Mesothelial cell of epicardium (in vitro differentiated cells): ENCODE measurements at places on chromosomes 1 and 21. TPM values are rescaled to one million over a fixed set of nuclear protein-coding genes. Genes with fewer than 3 reads are reported as not detected.

PLA2G2A gene
- 3.7 to 5.0 TPM (median 4.1 TPM) in 3 replicates for total RNA-seq

S100A9 gene
- 2.0 to 4.2 TPM (median 3.5 TPM) in 3 replicates for total RNA-seq

TOR1AIP2 gene
- total RNA-seq, result 82.5 to 85.5 TPM (median 84.4 TPM) in 3 replicates

DMRTB1 gene
- not detected in 3 replicates for total RNA-seq

WNT2B gene
- total RNA-seq, result 146 to 165 TPM (median 151 TPM) in 3 replicates

GPR3 gene
- 1.7 to 2.3 TPM (median 1.7 TPM) in 3 replicates for total RNA-seq

FNDC10 gene
- 5.4 to 6.2 TPM (median 5.4 TPM) in 3 replicates for total RNA-seq

MOV10 gene
- total RNA-seq, result 145 to 163 TPM (median 154 TPM) in 3 replicates

PER3 gene
- 11.1 to 11.5 TPM (median 11.1 TPM) in 3 replicates for total RNA-seq

GRCh38 chr1:92346866-92347640 lies 48.2 kb downstream of the RPAP2 start:
- H3K4me1 ChIP-seq, result no peaks in the 10 kb centered on the region
- peaks cover 36% of the 10 kb centered on the region for H3K36me3 ChIP-seq
- no peak for DNase-seq
- no peaks in the 10 kb centered on the region for H3K27me3 ChIP-seq
- no peak overlapping the region for H3K27ac ChIP-seq
- no peak overlapping the region for H3K4me3 ChIP-seq

DNA sequence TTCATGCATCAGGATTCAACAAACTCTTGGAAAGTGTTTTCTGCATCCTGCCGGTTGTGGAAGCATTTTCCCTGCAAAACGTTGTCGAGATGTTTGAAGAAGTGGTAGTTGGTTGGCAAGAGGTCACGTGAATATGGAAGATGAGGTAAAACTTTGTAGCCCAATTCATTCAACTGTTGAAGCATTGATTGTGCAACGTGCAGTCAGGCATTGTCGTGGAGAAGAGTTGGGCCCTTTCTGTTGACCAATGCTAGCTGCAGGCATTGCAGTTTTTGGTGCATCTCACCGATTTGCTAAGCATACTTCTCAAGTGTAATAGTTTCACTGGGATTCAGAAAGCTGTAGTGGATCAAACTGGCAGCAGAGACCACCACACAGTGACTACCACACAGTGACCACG lies 57.0 kb upstream of the PRDM2 start:
- H3K4me1 ChIP-seq, result no peaks in the 10 kb centered on the region
- no peaks in the 10 kb centered on the region for H3K36me3 ChIP-seq
- H3K27me3 ChIP-seq, result no peaks in the 10 kb centered on the region
- no peak overlapping the region for H3K4me3 ChIP-seq
- DNase-seq, result no peak

- DNase-seq, result no peak
- H3K4me1 ChIP-seq, result no peaks in the 10 kb centered on the region
- H3K4me3 ChIP-seq, result no peak overlapping the region
- no peaks in the 10 kb centered on the region for H3K27me3 ChIP-seq
- peaks cover 12% of the 10 kb centered on the region for H3K36me3 ChIP-seq
- peak overlapping the region; percentile 63 for H3K27ac ChIP-seq
Measured at GRCh38 chr21:17554679-17555465, 42.0 kb downstream of the CXADR start.

DNA sequence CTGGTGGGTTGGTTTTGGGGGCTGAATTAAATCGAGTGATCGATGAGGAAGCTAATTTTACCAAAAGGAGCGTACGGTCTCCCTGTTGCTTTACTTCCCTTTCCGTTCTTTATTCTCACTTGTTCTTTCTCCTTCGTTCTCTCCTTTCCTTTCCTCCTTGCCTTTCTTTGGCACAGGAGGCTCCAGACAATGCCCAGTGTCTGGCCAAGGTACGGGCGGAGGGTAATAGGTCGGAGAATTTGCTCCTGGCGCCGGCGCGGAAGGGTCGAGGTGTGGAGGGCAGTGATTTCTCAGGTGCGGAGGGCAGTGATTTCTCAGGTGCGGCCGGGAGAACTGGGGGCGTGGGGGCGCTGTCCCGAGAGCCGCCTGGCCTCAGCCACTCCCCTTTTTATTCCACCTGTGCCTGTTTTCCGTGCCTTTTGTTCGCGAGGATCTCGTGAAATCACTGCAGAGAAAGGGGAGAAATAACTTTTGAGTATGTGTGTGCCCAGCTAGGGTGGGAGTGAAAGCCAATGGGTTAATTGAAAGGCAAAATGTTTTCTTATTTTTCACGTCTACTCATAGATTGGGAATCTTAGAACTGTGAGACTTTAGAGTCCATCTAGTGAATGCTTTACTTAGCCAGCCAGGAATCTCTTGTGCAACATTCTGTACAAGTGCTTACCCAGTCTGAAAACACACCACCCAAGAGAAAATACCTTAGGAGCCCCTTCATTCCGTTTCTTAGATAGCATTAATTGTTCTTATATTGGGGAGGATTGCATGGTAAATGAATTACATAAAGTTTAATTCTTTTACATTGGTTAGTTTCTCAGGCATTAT lies 1.3 kb downstream of the FNBP1L start:
- peak overlapping the region; percentile 98 for H3K4me3 ChIP-seq
- peaks cover 42% of the 10 kb centered on the region for H3K4me1 ChIP-seq
- no peak for DNase-seq
- no peaks in the 10 kb centered on the region for H3K27me3 ChIP-seq
- H3K36me3 ChIP-seq, result no peaks in the 10 kb centered on the region

DNA sequence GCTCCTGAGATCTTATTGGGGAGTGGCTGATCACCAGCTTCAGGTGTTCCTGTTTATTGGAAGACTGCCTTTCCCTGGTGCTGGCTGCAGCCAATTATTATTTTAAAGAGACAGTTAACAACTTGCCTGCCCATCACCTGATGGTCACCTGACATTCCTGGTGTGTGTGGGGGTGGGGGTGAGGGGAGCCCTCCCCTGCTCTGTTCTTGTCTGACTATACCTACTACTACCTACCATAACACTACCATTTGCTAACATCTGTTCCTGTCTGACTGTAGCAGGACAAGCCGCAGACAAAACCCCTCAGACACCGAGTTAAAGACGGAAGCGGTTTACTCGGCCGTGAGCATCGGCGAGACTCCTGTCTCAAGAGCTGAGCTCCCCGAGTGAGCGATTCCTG lies 54.9 kb upstream of the NBPF3 start:
- H3K4me3 ChIP-seq, result no peak overlapping the region
- H3K4me1 ChIP-seq, result peaks cover 19% of the 10 kb centered on the region
- no peak for DNase-seq
- H3K27me3 ChIP-seq, result no peaks in the 10 kb centered on the region
- peaks cover 10% of the 10 kb centered on the region for H3K36me3 ChIP-seq

DNA sequence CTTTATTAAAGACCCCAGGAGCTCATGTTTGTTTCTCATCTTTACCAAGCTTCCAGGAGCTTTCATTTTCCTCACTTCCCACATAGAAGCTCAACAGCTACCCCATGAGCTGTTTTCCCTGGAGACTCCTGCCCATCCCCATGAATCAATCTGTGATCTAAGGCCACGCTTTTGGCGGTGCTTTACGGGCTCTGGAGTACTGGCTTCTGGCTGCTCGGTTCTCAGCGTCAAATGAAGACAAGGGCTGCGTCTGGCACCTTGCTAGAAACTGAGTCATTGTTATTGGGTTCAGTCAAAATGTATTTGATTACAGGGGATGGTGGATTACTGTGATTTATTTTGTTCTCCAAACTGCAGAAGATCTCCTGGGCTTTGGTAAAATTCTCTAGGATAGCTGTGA lies 39.9 kb downstream of the ACP6 start:
- H3K36me3 ChIP-seq, result peaks cover 10% of the 10 kb centered on the region
- H3K4me3 ChIP-seq, result no peak overlapping the region
- no peaks in the 10 kb centered on the region for H3K27me3 ChIP-seq
- no peaks in the 10 kb centered on the region for H3K4me1 ChIP-seq
- DNase-seq, result no peak

- DNase-seq, result no peak
- H3K36me3 ChIP-seq, result no peaks in the 10 kb centered on the region
- H3K4me1 ChIP-seq, result peaks cover 23% of the 10 kb centered on the region
- peak overlapping the region; percentile 79 for H3K27ac ChIP-seq
Measured at GRCh38 chr1:31122101-31122735, 56.7 kb upstream of the PUM1 start.

- peak overlapping the region; percentile 75 for H3K27ac ChIP-seq
- DNase-seq, result peak; percentile 78
- no peaks in the 10 kb centered on the region for H3K27me3 ChIP-seq
- H3K4me1 ChIP-seq, result peaks cover 4% of the 10 kb centered on the region
- H3K36me3 ChIP-seq, result peaks cover 14% of the 10 kb centered on the region
Measured at GRCh38 chr21:44485254-44485793, 30.0 kb downstream of the LRRC3 start.
